ENCODE measurements at places on chromosomes 1 and 21.
A peak's percentile ranks its signal among the peaks of the same experiment; 100 is the strongest.

DNA sequence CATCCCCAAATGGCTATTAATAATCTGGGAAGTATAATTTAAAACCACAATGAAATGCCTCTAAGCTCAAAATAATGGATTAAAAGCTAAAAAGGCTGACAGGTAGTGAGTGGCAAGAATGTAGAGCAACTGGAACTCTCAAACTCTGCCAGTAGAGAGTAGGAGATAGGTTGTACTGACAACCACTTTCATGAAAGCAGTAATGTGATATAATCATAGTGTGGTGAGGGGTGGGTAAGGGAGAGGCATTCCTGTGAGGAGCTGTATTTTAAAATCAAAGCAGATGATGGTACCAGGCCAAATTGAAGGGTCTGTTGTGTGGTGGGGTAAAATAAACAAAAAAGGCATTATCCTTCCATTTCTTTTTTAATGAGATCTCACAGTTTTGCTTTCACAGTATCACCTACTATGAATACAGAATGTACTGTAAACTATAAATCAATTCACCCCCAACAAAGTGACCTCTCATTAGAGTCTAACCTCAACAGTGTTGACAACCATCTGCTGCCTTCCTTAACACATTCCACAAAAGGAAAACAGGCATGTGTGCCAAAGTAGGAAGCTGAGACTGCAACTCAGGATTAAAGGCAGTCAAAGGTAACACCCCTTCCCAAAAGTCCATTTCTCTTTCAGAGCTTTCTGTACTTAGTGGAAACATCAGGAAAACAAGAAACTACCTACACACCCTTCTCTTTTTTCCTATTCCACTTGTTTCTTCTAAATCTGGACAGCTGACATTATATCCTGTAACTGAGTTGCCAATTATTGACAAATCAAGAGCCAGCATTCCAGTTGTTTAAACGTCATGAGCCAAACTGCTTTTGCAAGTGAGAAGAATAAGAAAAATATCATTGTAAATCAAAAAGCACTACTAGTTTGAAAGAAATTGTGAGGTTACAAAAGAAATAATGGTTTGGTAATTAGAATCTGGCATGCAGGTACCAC, 130.8 kb downstream of the FAF1 start:
- no peak for DNase-seq

- no peak for DNase-seq
These were observed 75.3 kb downstream of the CD58 start for GRCh38 chr1:116495535-116495934.

GRCh38 chr21:43809853-43810504, 20.6 kb downstream of the RRP1 start:
- no peak for DNase-seq

DNA sequence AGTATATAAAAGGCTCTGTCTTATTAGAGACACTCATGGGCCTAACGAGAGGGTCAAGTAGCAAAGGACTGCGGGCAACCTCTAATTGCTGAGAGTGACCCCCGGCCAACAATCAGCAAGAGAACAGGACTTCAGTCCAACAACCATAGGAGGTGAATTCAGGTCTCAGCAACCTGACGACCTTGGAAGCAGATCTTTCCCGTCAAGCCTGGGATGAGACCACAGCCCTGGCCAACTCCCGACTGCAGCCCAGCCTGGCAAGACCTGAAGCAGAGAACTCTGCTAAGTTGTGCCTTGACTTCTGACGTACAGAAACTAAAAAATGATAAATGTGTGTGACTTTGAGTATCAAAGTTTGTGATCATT, 5.7 kb downstream of the ECHDC2 start:
- DNase-seq = no peak

DNA sequence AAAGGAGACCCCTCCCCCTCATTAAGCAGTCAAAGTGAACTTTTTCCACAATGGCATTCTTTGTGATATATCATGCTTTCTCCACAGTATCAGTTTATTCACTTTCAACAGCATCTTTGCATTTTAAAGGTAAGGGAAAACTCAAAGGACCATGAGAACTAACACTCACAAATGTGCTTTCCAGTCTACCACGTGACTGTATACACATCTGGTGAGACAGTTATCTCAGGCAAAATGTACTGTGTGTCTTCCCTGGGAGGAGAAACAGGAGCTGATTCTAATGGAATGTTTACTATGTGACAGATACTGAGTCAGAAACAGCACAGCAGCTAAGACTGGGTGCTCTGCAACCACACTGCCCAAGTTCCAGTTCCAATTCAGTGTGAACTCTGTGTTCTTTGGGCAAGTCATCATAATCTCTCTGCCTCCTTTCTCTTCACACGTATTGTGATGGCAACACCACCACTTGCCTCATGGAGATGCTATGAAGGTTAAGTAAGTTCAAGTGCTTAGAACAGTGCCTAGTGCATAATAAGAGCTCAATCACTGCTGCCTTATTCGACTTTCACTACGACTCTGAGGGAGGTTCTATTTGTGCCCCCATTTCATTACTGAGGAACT, 79.0 kb downstream of the SLC45A1 start:
- DNase-seq = peak; percentile 44

- DNase-seq = no peak
These were observed 5.9 kb upstream of the WNT2B start for GRCh38 chr1:112502826-112503225.

DNA sequence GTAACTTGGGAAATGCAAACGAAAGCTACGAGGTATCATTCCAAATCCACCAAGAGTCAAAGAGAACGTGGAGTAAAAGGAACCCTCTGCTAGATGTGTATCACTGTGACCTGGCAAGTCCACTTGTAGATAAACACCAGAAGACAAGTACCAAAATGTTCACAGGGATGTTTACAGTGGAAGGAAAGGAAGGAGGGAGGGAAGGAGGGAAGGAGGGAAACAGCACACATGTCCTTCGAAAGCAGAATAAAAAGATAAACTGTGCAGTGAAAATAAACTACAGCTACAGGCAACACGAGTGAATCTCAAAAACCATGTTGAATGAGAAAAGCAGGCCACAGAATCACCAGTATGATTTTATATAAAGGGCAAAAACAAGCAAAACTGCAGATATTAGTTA, 59.9 kb downstream of the TP53BP2 start:
- DNase-seq = no peak

GRCh38 chr21:21226472-21226871, 228.3 kb downstream of the NCAM2 start:
- no peak for DNase-seq

DNA sequence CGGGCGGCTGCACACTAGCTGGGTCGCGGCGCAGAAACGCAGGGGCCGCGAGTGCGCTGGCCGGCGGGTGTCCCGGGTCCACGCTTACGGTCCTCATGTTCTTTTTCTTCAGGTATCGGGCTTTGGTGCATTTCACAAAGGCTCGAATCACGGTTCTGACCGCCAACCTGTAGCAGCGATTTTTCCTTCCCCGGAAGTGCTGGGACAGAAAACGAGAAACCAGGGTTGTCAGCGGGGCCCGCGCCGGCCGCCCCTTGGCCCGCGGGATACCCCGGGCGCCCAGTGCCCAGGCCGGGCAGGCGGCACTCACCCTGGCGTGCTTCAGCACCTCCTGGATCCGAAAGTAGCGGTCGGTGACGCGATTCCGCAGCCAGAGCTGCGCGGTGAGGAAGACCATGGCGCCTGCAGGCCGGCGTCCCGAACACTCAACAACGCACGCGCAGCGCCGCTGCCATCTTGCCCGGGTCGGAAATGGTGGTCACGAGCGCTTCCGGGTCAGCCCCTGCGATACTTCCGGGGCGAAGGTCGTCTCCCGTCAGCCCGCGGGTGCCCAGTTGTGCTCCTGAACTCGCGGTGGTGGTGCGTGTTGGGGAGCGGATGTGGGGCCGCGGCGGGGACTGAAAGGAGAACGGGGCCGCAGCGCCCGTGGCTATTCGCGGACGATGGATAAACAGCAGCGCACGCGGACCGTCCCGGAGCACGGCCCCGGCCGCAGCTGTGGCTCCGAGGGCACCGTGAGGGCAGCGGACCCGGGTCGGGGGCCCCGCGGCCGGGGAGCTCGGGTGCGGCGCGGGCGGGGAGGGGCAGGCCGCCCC, at the start of gene MRPL20:
TSS of gene MRPL20 (minus strand) at position 473 of the 815 bp plus-strand sequence. CDS start at position 397, 76 bp downstream.
- DNase-seq = peak; percentile 87

GRCh38 chr1:193406901-193407300, 220.5 kb upstream of the B3GALT2 start:
- DNase-seq = no peak

DNA sequence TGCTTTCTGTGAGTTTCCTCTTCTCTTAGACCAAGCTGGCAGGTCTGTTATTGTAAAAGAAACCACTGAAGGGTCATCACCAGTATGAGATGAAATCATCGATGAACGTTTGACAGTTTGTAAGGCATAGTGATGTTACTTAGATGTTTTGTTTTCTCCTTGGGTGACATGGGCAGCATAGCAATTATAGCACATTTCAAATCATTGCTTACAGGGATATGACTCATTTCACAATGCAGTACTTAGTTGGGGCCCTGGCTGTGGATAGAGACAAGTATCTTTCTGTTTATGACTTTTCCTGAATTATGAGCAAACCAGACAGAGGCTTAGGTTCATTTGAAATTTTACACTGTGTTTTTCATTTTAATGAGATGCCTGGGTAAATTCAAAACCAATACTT, 313.0 kb downstream of the RWDD3 start:
- no peak for DNase-seq

GRCh38 chr1:2132222-2133038, 62.1 kb downstream of the FAAP20 start:
- DNase-seq = peak; percentile 64

All from T1000 (cell line).